Prostate gland (tissue), 2 donors: ENCODE measurements at places on chromosomes 2 and 18.

DNA sequence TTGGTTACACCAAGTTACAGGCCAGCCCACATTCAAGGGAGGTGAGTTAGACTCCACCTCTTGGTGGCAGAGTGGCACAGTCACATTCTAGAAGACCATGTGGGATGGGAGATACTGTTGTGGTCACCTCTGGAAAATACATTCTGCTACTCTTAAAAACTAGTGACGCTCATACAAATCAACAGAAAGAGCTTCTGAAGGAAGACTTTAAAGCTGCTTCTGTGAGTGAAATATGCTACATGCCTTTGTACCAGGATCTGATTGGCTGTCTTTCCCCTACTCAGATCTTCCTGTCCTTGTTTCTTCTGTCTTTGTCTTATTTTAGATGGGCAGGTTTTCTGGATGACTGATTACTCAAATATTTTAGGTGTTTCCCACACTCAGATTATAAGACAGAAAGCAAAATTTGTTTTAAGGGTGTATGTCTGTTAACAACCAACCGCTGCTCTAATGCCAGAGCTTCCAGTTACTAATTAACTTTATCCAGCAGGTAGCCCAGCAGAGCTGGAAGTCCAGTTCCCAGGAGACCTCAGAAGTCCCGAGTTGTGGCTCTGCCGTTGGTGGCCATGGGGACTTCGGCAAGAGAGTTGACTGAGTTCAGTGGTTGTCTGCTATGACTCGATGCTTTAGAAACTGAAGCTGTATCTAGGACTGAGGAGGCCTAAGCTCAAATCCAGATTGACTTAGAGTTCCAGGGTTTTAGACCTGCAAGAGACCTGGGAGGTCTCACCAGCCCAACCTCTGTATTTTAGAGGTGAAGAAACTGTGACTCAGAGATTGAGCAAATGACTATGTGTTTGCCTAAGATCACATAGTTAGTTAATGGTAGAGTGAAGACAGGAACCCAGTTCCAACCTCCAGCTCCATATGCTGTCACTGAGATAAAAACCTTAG, 7.4 kb downstream of the IL1R2 start:
- DNase-seq: no peak

DNA sequence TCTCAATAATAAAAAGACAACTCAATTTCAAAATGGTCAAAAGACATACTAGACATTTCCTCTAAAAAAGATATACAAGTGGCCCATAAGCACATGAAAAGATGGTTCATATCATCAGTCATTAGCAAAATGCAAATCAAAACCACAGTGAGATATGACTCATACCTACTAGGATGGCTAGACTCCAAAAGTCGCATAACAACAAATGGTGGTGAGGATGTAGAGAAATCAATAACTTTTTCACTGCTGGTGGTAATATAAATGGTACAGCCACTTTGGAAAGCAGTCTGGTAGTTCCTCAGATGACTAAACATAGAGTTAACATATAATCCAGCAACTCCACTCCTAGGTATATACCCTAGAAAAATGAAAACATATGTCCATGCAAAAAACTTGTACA, 242.3 kb upstream of the NOL4 start:
- DNase-seq: no peak

DNA sequence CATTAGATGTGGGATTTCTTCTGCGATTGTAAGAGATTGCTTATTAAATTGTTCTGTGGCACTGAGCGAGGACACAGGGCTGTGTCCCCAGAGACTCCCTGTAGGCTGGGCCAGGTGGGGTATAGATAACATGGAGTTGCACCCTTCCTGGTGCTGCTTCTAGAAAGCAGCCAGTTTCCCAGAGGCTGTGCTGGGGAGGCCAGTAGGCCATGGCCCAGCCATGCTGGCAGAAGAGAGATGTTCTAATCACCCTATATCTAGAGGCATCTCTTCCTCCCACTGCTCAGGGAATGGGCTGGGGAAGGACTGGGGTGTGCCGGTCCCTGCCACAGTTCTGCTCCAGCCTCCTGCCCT, 66.9 kb downstream of the HS1BP3 start:
- DNase-seq: no peak

DNA sequence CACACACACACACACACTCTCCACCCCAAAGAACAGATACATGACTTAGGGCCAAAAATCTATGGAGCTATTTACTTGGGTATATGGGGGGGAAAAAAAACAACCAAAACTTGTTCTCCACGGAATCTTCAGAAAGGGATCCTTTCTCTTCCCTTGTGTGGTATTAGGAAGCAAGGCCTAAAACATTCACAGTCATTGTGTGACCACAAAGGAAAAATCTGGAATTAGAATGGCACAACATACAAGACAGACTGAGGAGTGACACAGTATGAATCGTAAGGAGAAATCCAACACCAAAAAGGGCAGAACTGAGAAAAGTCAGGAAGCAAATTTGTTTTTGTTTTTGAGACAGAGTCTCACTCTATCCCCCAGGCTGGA, 70.3 kb downstream of the ASXL2 start:
- no peak for DNase-seq

DNA sequence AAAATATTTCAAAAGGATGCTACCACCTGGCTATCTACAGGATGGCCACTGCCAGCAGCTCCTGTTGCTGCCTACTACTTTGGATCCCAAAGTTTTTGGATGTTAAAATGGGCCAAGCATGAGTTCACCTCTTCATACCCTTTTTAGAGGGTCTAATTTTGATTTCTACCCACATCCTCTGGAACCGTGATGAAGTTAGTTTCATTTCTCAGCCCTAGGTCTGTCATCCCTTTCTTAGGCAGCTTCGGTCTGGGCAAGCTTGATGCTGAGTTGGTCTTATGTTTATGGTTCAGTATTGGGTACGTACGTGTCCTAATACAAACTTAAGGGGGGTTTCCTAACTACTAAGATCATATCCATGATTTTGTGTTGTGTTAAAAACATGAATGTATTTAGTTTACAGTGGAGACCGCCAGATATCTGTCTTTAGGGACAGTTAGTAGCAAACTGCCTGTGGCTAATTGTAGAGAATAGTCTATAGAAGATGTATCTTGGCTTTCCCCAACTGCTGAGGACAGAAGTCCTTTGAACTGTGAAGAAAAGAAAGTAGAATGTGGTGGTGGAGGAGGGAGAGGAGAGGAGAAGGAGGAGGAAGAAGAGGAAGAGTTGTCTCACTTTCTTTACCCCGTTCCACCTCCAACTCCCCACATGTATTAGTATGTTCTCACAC, 184.9 kb downstream of the UBE2E3 start:
- DNase-seq: no peak

GRCh38 chr2:112110966-112111365, 27.2 kb upstream of the FBLN7 start:
- DNase-seq: no peak

DNA sequence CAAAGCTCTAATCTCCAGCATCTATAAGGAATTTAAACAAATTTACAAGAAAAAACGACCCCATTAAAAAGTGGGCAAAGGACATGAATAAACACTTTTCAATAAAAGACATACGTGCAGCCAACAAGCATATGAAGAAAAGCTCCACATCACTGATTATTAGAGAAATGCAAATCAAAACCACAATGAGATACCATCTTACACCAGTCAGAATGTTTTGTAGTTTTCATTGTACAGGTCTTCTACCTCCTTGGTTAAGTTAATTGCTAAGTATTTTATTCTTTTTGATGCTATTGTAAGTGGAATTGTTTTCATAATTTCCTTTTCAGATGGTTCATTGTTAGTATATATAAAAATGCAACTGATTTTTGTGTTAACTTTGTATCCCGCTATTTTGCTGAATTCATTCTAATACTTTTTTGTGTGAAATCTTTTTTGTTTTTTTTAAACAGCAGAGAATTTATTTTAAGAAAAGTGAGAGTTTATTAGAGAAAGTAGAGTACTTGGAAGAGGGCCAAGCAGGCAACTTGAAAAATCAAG, 40.7 kb downstream of the SLC39A10 start:
- no peak for DNase-seq

DNA sequence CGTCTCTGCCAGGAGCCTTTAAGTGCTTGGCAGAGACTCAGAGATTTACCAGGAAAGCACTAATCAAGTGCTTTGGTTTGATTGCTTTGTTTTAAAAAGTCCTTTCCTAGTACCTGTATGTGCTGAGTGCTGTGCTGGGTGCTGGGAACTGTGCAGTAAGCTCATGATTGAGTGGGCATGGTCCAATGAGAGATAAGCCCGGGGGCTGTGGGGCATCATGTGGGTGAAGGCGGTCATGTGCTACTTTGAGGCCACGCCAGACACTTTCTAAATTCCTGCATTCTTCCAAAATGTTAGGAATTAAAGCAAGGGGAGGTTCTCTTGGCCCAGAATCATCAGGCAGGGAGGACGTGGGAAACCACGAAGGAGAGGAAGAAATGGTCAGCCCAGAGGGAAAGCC, 109.0 kb downstream of the ACAA2 start:
- no peak for DNase-seq

DNA sequence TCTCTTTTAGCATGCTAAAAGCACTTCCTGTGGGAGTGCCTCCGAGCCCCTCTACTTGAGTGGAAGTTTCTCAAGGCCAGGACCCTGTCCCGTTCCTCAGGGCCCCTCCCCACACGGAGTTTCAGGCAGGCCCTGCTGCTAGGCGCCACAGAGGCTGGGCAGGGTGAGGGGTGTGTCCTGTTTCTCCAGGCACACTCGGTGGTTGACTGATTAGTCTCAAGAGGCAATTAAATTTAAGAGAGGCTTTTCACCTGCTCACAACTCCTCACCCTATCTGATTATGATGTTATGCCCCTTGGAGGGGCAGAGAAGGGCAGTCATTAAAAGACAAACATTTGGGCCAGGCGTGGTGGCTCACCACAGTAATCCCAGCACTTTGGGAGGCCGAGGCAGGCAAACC, 160.8 kb upstream of the HAAO start:
- DNase-seq: no peak

- DNase-seq: no peak
Measured at GRCh38 chr2:76946631-76947145, 575.5 kb downstream of the LRRTM4 start.

DNA sequence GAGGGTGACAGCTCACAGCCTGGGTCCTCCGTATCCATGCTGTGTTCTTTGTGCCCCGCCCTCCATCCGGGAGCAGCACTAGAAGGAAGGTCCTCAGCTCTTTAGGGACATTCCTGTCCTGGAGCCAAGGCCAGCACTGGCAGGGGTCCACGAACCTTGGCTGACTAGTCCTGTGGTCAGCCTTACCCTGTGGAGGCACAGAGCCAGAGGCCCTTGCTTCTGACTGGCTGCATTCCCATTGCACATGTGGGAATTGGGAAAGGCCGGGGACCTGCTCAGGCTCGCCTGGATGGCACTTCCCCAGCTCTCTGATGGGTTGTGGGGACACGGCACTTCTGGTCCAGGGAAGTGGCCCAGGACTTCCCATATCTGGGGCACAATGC, 24.9 kb upstream of the RHOB start:
- peak; percentile 93 for DNase-seq

- DNase-seq: no peak
Measured at GRCh38 chr18:51135364-51135763, 62.1 kb downstream of the MEX3C start.

DNA sequence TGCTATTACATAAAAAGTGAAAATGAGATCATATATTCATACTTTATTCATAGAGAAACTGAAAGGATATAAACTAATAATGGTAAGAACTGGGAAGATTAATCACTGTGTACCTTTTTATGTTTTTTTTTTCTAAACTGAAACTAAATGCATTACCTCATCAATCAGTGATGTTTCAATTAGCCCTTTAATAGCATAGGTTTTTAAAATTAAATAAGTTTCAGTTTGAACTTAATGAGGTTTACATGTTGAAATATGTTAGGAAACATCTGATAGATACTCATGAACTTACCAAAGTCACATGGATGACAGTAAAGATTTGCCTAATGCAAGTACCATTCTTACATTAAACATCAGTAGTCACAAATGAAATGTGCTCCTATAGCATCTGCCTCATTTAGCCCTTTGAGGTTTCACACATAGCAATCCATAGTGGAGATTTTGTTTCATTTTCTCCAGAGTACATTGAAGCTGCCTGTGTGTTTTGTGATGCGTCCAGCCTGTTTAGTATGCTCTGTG, 8.9 kb downstream of the MAPRE2 start:
- no peak for DNase-seq

DNA sequence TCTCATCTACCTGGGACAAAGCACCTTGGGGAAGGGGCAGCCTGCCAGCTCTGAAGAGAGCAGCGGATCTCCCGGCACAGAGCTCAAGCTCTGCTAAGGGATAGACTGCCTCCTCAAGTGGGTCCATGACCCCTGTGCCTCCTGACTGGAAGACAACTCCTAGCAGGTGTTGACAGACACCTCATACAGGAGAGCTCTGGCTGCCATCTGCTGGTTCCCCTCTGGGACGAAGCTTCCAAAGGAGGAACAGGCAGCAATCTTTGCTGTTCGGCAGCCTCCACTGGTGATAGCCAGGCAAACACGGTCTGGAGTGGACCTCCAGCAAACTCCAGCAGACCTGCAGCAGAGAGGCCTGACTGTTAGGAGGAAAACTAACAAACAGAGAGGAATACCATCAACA, 549.9 kb upstream of the LRATD1 start:
- no peak for DNase-seq

GRCh38 chr18:31606265-31606664, 14.6 kb downstream of the TTR start:
- DNase-seq: no peak

- no peak for DNase-seq
Measured at GRCh38 chr18:25109484-25109883, 242.5 kb downstream of the ZNF521 start.

GRCh38 chr18:57362714-57363113, 10.4 kb downstream of the ST8SIA3 start:
- DNase-seq: no peak

DNA sequence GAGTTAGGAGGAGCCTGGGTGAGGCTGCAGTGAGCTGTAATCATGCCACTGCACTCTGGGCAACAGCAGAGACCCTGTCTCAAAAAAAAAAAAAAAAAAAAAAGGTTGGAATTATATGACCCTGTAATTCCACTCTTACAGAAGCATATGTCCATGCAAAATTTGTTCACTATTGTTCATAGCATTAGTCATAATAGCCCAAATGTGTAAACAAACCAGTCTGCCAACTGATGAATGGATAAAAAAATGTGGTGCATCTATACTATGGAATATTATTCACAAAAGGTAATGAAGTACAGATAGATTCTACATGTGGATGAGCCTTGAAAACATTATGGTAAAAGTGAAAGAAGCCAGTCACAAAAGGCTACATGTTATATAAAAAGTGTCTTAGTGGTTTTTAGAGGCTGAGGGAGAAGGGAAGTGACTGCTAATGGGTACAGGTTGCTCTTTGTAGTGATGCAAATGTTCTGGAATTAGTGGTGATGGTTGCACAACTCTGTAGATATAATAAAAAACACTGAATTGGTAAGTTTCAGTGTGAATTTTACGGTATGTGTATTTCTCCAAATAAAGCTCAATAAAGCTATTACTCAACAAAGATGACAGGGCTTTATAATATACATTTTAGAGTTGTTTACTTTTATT, 9.4 kb downstream of the COA5 start:
- no peak for DNase-seq

GRCh38 chr2:102194609-102195268, 7.9 kb downstream of the IL1RL2 start:
- DNase-seq: no peak

DNA sequence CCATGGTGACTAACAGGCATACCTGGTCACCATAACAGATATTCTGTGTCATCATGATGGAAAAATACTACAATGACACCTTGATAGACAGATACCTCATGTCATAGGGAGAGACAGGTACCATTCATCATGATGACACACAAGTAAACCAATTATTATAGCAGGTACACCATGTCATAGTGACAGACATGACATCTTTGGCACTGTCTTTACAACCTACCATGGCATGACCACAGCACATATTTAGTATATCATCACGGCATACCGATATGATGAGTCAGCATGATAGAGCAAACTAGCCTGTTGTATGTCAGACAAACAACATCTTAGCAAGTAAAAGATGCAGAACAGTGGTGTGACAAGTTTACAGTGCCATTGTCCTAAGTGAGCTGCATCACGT, 101.3 kb upstream of the KLHL29 start:
- DNase-seq: no peak
